Psoas muscle (tissue), 8 donors: ENCODE measurements at places on chromosomes 11 and 22. TPM values are rescaled to one million over a fixed set of nuclear protein-coding genes. Genes with fewer than 3 reads are reported as not detected.

DNA sequence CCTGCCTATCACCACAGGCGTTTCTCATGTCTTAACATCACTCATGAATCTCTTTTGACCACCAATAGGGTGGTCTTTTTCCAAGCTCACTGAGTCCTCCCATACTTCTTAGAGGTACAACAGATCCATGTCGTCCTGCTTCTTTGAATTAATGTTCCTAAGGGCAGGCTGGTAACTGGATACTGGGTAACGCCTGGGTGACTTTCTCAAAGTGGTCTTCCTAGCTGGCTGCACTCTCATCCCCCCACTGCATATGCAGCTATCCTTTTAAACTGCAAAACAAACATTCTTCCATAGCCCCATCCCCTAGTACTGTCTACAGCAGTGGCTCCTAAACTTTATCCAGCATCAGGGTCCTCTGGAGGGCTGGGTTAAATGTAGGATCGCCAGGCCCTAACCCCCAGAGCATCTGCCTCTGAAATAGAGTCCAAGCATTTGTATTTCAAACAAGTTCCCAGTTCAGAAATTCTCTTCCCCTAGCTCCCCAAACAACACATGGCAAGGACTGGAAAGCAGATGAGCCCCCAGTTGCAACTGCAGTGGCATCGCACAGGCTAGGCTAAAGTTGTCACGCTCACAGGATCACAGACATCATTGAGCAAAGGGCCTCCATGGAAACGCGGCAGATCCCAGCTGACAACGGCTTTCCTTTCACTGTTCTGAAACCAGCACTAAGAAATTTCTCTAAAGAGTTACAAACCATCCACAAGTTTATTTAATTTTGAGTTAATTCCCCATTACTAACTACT lies 204.9 kb downstream of the LARGE1 start:
- DNase-seq = no peak

- no peak for DNase-seq
These were observed 112.4 kb downstream of the LDLRAD3 start for GRCh38 chr11:36056160-36056751.

GRCh38 chr11:27451244-27451965 lies 21.2 kb downstream of the LGR4 start:
- no peak for DNase-seq

DNA sequence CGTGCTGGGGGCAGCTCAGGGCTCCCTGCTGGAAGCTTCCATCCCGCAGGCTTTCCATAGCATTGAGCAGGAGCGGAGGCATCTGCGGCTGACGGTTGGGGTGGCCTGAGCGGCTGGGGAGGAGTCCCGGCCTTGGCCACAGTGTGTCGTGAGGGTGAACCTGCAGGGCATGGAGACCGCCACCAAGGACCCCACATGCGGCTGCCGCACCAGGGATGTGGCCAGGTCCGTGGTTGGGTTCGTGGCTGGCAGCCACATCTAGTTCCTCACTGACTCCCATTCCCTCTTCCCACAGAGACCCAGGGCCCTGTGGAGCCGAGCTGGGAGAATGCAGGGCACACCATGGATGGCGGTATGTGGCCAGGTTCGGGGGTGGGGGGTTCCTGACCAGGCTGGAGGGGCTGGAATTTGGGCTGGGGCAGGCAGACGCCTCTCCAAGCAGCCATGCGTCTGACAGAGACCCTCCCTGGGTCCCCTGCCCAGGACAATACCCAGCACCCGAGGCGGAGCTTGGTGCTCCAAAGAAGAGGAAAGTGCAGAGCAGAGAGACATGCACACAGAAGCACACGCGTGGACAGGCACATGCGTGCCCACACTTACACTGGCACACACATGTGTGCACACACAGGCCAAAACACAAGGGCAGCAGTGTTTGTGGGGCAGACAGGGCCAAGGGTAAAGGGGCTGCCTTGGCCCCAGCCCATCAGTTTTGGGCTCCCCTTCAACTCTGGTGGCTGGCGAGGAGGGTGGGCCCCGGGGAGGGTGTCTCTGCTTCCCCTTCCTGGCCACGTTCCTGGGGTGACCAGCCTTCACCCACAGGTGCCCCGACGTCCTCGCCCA lies 2.7 kb downstream of the MUC5B start:
- peak; percentile 51 for DNase-seq

DNA sequence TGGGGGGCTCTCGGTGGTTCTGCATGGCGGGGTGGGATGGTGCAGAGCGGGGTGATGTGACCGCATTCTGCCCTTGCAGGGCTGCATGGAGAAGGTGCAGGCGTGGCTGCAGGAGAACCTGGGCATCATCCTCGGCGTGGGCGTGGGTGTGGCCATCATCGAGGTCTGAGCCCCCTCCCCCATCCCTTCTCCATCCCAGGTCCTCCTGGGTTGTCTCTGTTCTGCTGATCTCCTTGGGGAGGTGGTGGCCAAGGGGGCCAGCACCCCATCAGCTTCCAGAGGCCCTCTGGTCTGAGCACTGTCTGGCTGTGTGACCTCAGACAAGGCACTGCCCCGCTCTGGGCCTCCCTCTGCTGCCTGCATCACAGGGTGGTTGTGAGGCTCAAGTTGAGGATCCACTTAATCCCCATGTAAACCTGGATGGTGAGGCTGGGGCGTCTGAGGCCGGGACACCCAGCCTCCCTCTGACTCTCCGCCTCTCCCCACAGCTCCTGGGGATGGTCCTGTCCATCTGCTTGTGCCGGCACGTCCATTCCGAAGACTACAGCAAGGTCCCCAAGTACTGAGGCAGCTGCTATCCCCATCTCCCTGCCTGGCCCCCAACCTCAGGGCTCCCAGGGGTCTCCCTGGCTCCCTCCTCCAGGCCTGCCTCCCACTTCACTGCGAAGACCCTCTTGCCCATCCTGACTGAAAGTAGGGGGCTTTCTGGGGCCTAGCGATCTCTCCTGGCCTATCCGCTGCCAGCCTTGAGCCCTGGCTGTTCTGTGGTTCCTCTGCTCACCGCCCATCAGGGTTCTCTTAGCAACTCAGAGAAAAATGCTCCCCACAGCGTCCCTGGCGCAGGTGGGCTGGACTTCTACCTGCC lies 53.3 kb downstream of the CD82 start:
- DNase-seq = no peak

SYT7 gene
- total RNA-seq = 2.8 TPM

SLC17A6 gene
- not detected for total RNA-seq

FGF4 gene
- not detected for total RNA-seq

MUC6 gene
- not detected for total RNA-seq

OR51B5 gene
- not detected for total RNA-seq
